ENCODE measurements at places on chromosomes 5 and 9.

DNA sequence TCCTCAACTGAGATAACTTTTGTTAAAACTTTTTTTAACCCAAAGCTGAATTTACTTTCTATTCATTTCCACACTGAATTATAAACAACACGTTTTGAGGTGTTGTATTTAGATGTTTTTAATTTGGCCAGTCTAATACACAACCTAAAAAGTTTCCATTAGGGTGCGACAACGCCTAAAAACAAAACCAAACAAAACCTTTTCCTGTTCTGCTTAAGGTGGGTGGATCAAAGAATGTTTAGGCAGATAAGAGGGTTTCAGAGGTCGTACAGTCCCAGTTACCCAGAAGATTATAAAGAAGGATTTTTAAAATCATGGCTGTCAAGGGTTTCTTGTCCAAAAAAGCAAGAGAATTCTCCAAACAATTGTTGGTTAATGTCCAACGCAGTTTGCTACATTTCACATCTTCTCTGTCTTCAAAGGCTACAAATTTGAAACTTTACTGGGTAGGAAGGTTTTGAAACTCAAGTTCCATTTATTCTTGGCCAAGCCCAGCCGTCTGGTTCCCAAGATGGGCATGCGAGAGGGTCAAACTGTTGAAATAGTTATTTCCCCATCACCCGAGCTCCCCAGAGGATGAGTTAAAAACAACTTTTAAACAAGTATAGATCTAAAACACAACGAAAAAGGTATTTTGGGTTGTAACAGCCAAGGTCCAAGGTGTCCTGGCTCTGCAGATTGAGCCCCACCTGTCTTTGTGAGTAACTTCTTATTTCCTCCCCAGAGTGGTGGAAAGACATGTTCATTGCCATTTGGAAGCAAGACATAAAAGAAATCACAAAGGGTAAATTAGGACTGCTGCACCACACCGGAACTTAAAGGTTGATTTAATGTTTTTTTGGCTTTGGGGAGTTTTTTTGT, 122.8 kb upstream of the MAP3K1 start:
- no peak for DNase-seq

DNA sequence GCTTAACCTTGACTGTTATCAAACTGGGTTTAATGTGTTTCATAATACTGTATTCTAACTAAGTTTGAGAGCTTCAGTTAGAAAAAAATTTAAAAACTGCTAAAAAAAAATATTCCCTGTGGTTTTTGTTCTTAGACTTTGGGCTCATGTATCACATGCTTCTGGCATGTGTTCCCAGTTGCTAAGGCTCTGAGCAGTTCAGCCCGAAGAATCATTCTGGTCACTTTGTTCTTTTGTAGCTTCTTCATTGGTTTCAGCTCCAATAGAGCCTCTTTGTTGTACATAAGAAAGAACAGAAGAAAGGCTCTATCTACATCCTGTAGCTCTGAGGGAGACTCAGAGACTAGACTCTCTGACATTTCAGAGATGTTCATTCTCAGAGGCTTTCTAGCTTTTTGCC, 25.6 kb downstream of the KCNN2 start:
- DNase-seq = no peak

DNA sequence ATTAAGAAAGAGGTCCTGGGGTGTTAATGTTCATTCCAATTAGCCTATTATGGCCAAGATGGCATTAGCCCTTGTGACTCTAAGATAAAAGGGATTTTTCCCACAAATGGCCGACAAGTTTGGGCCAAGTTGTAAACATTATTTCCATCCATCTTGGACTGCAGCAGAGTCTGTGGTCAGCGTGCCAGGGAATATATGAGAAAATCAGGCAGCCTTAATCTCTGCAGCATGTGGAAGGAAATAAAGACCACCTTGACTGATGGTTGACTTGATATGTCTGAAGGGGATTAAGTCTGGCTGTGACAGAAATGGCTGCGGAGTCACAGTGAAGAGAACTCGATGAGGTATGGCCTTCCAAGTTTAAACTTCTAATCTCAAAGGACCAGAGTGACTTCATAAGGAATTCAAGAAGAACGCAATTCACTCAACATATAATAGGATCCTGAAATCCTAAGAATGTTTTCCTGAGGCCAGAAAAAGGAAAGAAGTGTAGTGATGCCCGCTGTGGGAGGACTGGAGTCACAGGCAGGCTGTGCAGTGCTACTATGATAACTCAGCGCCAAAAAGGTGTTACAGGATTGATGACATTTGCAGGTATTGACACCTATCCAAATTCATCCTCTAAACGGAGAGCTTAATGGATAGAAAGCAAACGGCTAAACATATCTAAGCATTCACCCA, 287.1 kb downstream of the SEC61B start:
- no peak for DNase-seq

DNA sequence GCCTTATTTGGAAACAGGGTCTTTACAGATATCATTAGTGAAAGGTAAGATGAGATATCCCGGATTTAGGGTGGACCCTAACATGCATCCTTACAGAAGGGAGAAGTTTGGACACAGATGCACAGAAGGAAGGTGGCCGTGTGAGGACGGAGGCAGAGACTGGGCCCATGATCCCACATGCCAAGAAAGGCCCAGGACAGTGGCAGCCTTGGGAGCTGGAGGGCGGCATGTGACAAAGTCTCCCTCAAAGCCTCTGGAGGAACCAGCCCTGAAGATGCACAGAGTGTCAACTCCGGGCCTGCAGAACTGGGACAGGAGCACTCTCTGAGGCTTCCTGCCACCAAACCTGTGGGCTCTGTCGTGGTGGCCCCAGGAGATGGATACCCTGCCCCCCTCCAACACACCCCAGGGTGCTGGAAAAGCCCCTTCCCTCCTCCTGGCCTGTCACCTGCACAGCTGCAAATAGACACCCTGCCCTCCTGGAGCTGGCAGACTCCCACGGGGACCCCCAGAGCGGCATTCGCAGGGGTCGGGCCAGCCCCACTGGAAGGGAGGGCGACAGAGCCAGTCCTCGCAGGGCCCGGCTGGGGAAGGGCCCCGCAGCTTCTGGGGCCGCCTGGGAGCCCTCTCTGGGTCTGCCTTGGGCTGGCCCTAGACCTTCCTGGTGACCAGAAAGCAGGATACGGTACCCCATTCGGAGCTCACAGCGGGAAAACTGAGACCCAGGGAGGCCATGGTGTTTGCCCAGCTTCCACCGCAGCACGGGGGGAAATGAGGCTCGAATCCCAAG, 7.9 kb downstream of the NACC2 start:
- DNase-seq = no peak

DNA sequence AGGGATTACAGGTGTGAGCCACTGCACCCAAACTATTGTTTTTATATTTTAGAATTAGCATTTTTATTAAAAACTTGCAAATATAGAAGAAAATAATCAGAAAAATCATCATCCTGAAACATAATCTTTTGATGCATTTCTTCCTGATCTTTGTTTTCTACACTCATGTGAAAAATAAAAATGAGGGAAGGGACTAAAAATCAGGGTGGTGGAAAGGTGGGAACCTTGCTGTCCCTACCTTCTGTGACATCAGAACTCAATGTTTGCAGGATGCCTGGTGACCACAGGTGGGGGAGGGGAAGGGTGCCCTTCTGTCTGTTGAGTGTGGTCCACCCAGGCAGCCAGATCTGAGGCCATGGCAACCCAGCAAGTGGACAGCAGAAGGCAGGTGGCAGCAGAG, at the start of gene SMIM23:
TSS of gene SMIM23 (plus strand) at position 301 of the 400 bp plus-strand sequence. CDS start at position 356, 55 bp downstream.
- no peak for DNase-seq

GRCh38 chr5:96522635-96523355, 89.7 kb upstream of the PCSK1 start:
- DNase-seq = no peak
